Left kidney (tissue), 8 donors: ENCODE measurements at places on chromosomes 5 and 9.

DNA sequence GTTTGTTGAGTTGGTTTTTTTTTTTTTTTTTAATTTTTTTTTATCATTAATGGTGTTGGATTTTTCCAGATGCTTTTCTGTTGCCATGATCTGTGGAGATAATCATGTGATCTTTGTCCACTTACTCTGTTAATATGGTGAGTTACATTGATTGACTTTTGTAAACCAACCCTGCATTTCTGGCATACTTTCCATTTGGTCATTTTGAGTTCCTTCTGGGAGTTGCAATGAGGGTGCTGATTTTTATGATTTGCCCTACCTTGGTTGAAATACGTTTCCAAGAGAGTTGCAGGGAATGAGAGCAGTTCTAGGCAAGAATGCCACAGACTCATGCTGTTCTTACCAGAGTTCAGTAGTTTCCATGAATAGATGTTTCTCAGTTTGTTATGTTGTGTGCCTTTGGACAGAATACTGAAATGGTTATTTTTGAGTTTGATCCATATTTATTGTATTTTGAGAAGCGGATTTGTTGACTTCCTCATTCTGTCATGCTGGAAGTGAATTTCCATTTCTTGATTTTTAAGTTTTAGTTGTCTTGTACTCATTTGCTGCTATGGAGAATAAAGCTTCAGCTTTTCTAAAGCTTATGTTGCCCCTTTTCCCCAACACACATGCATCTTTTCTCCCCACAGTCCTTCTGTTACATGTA lies 69.0 kb downstream of the SCAMP1 start:
- DNase-seq: no peak

DNA sequence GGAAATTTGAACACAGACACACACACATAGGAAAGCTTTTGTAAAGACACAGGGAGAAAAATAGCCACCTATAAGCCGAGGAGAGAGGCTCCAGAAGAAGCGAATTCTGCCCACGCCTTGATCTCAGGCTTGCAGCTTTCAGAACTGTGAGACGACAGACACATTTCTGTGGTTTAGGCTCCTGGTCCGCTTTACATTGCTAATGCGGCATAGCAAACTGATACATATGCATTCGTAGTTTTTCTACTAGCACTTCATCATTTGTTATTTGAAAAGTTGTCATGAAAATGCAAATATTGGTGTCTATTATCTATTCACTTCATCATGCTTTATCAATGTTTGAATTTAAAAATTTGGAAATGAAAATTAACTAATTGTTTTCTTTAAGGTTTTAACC lies 674.9 kb downstream of the SEMA5A start:
- no peak for DNase-seq

- DNase-seq: no peak
Observed at GRCh38 chr9:4700091-4700490, 20.7 kb downstream of the CDC37L1 start.

- no peak for DNase-seq
Observed at GRCh38 chr5:1510151-1510561, 13.6 kb downstream of the LPCAT1 start.

GRCh38 chr9:121638399-121638798 lies 13.0 kb upstream of the DAB2IP start:
- DNase-seq: no peak

- DNase-seq: no peak
Observed at GRCh38 chr5:169091396-169091980, 209.5 kb downstream of the SLIT3 start.

GRCh38 chr9:128819716-128820664 lies 1.7 kb downstream of the ENDOG start:
- no peak for DNase-seq

- peak; percentile 55 for DNase-seq
Observed at GRCh38 chr5:160467555-160468362, 46.1 kb downstream of the PTTG1 start.

- no peak for DNase-seq
Observed at GRCh38 chr9:131098391-131099101, 2.2 kb downstream of the AIF1L start.

DNA sequence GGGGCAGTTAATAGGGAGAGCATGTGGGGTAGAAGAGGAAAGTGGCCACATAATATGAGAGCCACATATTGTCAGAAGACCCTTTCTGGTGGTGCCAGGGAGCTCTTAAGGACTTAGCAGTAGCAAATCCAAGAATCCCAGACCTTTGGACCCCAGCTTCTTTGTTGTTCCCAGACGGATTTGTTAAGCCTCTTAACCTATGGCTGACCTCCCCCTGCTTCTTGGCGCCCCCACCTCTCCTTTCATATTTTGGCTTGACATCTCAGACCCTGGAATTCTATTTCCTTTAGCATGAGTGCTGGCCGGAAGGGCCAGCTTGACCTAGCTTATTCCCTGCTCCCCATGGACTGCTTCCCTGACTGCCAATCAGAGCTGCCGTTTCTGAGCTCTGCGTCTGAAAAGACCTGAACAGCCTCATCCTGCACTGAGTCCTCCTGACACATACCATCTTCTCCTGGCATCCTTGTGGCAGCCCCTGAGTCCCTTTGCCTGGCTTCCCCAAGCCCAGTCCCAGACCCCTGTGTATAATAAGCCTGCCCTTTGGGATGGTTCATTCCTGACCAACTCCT lies 116.3 kb downstream of the PRKACG start:
- DNase-seq: no peak

- no peak for DNase-seq
Observed at GRCh38 chr5:61327760-61328753, 4.0 kb upstream of the ZSWIM6 start.

DNA sequence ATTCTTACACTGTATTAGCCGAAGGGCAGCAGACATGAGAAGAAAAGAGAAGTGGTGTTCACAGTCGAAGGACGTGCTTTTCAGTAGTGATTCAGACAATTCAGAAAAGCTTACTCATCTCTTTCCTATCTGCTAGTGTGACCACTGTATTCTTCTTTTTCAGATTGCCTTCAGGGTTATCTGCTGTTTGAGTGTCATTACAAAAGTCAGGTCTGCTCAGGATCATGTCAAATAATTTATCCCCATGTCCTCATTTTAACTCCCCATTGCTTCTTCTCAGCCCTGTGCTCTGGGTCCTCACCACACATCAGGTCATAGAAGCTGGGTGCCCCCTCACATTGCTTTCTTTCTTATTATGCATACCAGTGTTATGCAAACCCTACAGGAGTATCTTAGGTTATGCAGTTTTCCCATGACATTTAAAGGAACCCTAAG lies 394.0 kb downstream of the CETN3 start:
- DNase-seq: no peak

GRCh38 chr5:2742921-2743679 lies 8.4 kb downstream of the IRX2 start:
- no peak for DNase-seq

DNA sequence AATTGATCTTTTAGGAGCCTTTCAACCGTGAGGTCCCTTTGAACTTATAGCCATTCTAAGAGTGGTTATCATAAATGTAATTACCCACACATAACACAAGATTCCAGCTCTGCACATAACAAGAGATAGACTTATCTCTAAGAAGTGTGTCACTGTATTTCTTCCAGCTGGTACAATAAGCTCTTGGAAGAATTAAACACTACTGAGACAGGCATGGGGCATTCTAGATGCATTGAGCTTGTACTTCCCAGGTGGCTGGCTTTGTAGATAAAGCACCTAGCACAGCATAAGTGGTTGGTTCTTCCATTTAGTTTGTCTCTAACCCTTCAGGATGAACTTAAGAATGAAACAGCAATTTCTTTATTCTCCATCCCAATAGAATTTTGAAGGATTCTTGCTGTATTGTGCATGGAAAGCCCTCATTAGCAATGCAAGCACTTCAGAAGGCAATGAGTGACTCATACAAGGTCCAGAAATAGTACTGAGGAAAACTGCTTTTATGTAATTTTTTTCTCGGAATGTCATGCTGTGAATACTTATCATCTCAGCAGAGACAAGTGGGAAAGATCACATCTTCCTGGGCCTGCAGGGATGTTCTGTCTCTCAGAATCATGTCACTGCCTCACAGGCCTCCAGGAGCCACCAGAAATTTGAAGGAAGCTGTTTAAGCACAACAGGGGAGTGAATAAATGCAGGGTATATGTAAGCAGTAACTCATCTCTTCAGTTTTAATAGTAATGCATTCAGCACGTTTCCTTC lies 91.1 kb upstream of the CD180 start:
- DNase-seq: no peak

- DNase-seq: no peak
Observed at GRCh38 chr5:134592141-134592746, 40.4 kb downstream of the SAR1B start.

DNA sequence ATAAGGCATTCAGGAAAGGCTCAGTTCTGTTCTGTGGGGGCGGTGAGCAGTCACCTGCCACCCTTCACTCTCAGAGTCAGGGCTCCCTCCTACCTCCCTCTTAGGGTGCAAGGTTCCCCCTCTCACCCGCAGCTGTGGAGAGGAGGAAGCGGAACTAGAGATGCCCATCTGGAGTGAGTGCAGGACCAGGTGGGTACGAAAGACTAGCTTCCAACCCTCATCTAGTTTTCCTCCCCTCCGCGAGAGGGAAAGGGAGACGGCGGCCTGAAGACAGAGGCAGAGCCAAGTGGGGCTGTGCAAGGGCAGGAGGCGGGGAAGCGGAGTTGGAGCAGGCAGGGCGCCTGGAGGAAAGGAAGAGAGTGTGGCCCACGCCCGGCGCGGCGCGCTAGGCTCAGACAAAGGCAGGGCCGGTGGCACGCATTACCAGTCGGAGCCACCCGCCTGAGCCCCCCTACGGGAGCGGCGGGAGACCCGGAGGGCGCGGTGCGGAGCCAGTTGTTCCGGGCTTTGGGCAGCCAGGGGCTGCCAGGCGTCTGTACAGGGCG lies 7.3 kb downstream of the PRR7 start:
- DNase-seq: no peak

DNA sequence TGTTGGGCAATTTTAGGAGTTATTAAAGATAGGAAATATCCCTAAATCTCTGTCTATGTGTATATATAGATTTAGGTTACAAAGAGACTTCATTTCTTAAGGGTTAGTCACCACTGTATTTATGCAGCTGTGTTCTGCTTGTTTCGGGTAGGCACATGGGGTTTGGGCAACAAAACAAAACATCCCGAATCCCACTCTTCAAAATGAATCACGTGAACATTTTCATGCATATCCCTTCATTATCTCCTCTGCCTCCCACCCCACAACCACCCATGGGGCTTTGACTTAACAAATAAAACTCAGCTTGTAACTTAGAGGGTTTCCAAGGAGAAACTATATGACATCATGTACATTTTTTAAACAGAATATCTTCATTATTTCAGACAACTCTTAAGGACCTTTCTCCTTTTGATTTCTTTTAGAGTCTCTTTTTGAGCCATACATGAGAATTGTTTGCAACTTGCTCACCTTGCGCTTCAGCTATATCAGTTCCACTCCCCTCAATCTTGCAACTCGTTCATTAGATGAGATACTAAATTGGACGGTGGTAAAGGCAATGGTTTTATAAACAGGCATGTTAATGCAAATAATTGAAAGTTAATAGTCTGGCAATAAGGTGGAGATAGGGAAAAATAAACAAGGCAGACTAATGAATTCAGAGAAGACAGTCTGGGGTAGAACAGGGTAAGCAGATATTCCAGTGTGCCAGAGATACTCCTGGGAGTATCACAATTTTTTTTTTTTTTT lies 136.7 kb downstream of the CD180 start:
- no peak for DNase-seq

- no peak for DNase-seq
Observed at GRCh38 chr9:5571629-5572232, 57.2 kb upstream of the RIC1 start.

- DNase-seq: peak; percentile 77
Observed at GRCh38 chr5:4879693-4880303, 260.3 kb upstream of the ADAMTS16 start.

DNA sequence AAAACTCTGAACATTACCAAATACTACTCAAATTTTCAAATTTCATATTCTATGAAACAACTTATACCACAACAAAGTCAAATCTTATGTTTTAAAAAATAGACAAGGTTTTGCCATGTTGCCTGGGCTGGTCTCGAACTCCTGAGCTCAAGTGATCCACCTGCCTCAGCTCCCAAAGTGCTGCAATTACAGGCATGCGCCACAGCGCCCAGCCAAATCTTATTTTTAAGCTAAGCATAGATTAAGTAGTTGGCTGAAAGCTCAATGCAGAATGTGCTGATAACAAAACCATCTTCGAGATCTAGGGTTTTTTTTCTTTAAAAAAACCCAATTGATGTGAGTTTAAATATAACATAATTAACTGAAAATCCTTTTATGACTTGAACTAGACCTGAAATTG lies 6.4 kb downstream of the LMBRD2 start:
- no peak for DNase-seq

DNA sequence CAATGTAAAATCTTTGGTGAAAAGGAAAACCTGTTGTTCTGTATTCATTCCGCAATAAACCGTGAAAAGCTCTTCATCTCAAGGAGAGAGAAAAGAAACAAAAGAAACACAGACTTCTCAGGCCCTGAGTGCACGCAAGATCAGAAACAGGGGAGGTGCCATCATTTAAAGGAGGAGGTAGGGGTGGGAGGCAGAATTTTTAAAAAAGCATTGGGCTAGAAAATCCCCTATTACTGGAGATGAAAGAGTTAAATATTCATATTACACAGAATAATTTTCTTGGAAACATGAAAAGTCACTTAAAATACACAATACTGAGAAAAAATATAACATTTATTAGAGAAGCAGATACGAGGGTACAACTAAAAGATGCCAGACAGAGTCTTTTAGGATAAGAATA lies 56.3 kb downstream of the USP20 start:
- no peak for DNase-seq

DNA sequence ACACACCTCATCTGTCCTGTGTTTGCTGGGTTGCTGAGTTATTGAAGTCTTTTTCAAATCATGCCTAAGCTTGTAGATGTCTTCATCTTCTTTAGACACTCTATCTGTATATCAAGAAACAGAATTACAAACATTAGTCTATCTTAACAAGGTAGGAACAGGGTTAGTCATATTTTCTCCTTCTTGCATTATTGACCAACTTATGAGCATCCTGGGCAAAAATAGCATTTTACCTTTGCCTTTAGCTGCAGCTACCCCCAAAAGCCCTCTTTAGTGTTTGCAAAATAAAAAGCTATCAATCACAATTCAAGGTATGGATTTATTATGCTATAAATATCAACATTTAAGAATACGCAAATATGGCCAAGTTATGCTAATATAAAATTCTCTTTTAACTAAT lies 3.4 kb downstream of the PLK2 start:
- no peak for DNase-seq
